ENCODE measurements at places on chromosomes 7 and 10. TPM values are rescaled to one million over a fixed set of nuclear protein-coding genes. Genes with fewer than 3 reads are reported as not detected.

- H3K4me1 ChIP-seq = no peaks in the 10 kb centered on the region
- H3K4me3 ChIP-seq = no peak overlapping the region
- no peaks in the 10 kb centered on the region for H3K27me3 ChIP-seq
- H3K27ac ChIP-seq = no peak overlapping the region
These were observed 263.0 kb upstream of the NEBL start for GRCh38 chr10:21160116-21160515.

GRCh38 chr7:477626-478220 is 41.9 kb downstream of the PDGFA start:
- peaks cover 5% of the 10 kb centered on the region for H3K36me3 ChIP-seq
- H3K4me3 ChIP-seq = no peak overlapping the region
- no peaks in the 10 kb centered on the region for H3K4me1 ChIP-seq
- H3K27ac ChIP-seq = no peak overlapping the region
- no peak for DNase-seq
- no peaks in the 10 kb centered on the region for H3K27me3 ChIP-seq

The ATG9B gene
- total RNA-seq = not detected

The PILRB gene
- total RNA-seq = 107 TPM

- peaks cover 7% of the 10 kb centered on the region for H3K4me1 ChIP-seq
- no peak overlapping the region for H3K27ac ChIP-seq
- DNase-seq = no peak
- no peak overlapping the region for H3K4me3 ChIP-seq
- H3K27me3 ChIP-seq = no peaks in the 10 kb centered on the region
These were observed 35.5 kb upstream of the VCL start for GRCh38 chr10:73962386-73962785.

The FXYD4 gene
- total RNA-seq = not detected

DNA sequence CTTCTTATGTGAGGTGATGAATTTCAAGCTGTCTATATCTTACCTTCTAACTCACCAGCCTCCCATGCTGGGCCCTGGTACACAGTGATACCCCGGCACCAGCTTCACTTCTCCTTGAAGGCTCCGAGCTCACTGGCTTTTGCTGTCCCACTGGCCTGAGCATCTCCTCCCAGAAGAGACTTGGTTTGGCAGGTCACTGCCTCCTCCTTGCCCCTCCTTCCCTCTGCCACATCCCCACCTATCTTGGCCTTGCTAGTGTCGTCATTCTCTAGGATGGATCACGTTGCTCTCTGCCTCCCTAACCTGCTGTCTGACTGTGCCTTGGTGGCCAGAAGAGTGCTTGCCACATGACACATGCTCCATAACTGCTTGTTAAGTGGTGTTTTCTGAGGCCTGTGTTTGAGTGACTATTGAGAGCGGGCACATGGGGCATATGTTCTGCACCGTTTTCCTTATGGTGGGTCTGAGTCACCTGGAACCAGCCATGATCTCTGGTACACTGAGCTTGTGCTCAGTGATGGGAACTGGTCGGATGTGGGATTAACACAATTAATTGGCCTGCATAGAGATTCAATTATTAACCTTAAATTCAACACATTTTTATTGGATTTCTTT is 86.5 kb downstream of the TMEM178B start:
- H3K4me1 ChIP-seq = no peaks in the 10 kb centered on the region
- H3K36me3 ChIP-seq = no peaks in the 10 kb centered on the region
- no peak overlapping the region for H3K27ac ChIP-seq
- no peak for DNase-seq
- H3K27me3 ChIP-seq = no peaks in the 10 kb centered on the region

Measured in tibial nerve (tissue), 4 donors.